ENCODE measurements at places on chromosomes 11 and 22.

- no peak for DNase-seq
These were observed 877.3 kb downstream of the BRD1 start for GRCh38 chr22:48950151-48950915.

- DNase-seq, result no peak
These were observed 334.3 kb downstream of the TMEM135 start for GRCh38 chr11:87372065-87372464.

DNA sequence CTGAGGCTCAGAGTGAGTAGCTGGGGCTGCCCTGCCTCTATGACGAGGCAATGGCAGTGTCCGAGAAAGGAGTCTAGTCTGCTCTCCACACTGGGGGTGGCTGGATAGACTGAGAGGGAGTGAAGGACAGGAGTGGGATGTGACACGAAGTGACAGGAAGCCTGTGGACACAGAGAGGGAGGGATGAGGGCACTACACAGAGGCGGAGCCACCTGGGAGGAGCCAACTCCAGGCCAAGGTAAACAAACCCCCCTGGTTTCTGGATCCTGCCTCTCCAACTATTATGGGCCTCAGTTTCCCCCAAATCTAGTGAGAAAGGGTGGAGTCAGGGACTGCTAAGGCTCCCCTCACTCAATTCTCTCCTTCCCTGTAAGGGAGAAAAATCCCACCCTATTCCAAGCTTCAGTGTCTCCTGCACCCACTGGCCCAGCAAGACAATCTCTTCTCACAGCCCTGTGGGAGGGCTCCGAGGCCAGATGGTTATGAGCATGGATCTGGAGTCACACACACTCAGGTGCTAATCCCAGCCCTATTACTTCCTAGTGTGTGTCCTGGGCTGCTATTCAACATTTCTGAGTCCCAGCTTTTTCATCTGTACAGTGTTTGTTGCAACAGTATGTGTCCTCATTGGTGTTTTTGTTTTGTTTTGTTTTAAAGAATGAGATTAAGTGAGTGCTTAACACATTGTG, 24.9 kb downstream of the ASPHD2 start:
- no peak for DNase-seq

DNA sequence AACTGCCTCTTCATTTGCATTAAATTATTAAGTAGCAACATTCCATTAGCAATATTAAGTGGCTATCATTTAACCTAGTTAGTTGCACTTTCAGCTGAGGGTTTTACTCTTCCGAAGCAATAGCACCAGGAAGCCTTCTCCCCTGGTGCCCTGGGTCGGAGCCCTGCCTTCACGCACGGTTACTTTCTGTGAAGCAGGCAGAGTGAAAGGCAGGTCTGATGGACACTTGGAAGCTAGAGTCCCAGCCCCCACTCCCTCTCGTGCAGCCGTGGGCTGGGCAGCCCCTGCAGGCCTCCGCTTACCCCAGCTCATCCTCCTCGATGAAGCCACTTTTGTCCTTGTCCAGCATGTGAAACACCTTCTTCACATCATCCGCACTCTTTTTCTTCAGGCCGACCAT, 2.0 kb downstream of the PVALB start:
- DNase-seq, result no peak

GRCh38 chr11:43268786-43269185, 43.0 kb upstream of the API5 start:
- no peak for DNase-seq

- no peak for DNase-seq
These were observed 95.1 kb downstream of the CCDC81 start for GRCh38 chr11:86469491-86470388.

DNA sequence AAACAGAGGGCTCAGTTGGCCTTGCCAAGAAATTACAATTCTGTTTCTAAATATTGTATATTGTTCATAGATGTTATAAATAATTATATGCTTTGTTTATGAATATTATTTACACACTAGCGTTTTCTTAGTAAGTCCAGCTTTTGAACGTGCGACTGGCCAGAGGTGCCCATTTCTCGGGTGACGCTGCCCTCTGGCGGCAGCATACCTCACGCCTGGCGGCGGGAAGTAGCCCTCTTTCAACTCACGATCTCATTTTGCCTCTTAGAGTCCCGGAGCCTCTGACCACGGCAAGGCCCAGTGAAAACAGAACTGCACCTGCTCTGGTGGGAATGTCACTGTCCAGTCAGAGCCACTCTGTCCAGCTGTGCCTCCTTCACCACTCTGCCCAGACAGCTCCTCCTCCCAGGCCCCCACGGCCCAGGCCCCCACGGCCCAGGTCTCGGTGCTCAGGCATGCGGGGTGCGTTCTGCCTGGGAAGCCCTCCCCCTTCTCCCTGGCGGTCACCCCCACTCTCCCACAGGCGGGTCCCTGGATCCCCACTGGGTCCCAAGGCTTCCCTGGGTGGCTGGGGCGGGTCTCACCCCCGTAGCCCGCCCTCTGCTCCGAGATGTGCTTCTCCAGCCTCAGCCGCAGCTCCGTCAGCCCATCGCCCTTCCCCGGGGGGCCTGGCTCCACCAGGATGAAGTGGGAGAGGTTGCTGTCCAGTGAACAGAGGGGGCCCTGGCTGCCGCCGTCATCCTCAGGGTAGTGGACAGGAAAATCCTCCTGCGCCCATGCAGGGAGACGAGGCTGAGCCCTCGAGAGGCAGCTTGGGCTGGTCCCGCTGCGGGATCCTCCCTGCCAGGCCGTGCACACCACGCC, 19.3 kb downstream of the TSSC4 start:
- DNase-seq, result peak; percentile 63

GRCh38 chr22:26981111-26981510, 323.7 kb downstream of the MIAT start:
- DNase-seq, result no peak
